ENCODE measurements at places on chromosomes 6 and 20.

- no peak for DNase-seq
These were observed 11.7 kb upstream of the PPARD start for GRCh38 chr6:35330541-35331119.

- no peak for DNase-seq
These were observed 347.8 kb upstream of the PLCB4 start for GRCh38 chr20:8721098-8721497.

- no peak for DNase-seq
These were observed 75.3 kb upstream of the RIPOR2 start for GRCh38 chr6:25010902-25011625.

DNA sequence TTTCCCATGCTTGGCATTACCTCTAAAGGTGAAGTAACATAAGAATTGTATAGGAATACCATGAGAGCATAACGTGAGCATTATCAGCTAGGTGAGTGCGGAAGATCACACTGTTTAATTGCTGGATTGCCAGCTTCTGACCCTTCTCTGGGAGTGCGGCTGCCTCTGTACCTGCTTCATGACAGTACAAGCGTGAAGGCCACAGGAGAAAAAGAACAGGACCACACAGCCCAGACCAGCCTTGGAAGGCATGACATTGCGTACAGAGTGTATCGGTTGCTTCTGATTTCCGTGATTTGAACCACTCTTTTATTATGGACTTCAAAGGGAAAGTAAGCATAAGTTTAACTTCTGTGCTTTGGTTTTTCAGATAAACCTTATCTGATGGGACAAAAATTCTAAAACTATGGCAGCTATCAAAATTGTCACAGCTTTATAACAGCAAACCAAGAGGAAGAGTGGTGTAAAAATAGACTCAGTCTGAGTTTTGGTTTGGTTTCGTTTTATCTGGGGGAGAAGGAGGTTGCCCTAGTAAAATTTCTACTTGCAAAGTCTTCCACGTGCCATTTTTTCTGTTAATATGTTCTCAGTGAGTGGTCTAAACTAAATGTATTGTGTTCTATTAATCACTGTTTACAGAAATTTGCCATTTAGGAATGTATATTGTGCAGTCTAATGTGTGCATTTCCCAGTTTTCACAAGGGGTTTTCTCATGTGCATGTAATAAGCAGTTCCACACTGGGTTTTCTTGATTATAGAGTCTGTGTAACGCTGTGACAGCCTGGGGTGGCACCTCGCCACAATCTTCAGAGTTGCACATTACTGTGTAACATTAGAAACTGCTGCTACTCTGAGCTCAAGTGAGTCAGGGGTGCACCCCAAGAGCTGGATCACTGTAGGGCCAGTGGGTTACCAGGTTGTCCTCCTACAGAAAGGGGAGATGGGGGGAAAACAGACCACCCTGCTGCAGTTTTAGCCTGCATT, 97.3 kb downstream of the RPP40 start:
- no peak for DNase-seq

- DNase-seq = no peak
These were observed 7.5 kb downstream of the DIDO1 start for GRCh38 chr20:62918831-62919230.
